ENCODE measurements at places on chromosomes 3 and 15.
A peak's percentile ranks its signal among the peaks of the same experiment; 100 is the strongest.

GRCh38 chr3:11481556-11481955 is 162.2 kb downstream of the VGLL4 start:
- DNase-seq: no peak

DNA sequence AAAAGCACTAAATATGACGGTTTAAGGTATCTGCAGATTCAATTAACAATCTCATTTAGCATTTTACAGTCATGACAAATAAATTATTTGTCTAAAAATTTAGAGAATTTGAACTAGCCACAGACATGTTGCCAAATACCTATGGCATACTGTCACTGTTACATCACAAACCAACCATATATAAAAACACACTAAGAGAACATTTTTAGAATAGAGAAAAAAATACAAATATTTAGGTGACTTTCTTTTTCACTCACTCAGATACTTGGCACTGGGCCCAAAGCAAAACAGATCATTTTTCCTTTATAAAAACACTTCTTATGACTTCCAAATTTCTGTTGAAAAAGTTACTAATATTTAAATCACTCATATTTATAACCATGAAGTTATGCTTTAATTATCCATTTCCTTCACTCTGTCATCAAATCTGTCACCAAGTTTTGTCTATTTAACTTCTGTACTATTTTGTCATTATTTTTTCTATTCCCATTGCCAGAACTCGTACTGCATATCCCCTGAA is 644.7 kb downstream of the OTOL1 start:
- no peak for DNase-seq

- no peak for DNase-seq
Observed at GRCh38 chr3:123008840-123009239, 18.7 kb downstream of the SEMA5B start.

DNA sequence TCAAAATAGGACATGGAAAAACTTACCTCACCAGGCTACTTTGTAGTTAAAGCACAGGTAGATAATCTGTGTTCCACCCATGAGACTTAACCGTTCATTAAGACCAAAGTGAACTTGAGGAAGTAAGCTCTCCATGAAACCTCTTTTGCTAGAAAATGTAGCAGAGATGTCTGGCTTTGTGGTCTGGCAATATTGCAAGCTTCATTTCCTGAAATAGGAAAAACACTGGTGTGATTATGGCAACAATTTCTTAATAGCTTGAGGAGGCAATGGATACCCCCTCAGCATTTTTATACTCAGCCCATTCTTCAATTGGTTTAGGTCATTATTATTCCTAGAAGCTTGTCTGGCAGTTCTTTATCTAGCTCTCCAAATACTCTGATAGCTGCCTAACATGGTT is 957.3 kb downstream of the IGSF11 start:
- no peak for DNase-seq

DNA sequence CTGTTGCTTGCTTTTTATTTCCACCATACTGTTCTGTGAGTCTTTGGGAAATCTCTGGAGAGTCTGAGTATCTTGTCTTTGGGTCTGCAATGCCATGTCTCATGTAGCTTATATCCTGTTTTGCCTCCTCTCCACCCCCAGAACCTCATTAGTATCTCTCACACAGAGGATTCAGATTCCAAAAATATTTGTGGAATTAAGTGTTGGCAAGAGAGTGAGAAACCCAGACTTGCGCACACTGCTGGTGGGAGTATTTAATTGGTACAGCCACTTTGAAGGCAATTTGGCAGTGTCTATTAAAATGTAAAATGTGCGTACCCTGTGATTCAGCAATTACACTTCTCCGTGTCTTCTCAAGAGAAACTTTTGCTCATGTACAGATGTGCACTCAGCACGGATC is 68.6 kb downstream of the ZNF621 start:
- no peak for DNase-seq

GRCh38 chr3:155549087-155549486 is 195.8 kb downstream of the PLCH1 start:
- no peak for DNase-seq

DNA sequence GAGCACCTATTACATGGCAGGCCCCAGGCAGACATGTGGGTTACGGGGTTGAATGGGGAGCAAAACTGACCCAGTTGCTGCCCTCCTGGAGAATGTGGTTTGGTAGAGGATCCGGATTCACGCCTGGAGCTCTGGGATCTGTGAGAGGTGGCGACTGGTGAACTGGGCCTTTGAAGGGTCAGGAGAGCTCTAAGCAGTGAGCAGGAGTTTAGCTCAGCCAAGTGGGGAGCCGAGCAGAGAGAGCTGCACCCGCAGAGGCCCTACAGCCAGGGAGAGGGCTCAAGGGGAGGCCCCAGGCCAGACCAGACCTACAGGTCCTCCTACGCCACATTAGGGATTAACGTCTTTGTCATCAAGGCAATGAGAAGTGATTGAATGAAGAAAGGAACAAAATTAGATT is 179.8 kb upstream of the TLE3 start:
- DNase-seq: no peak

- DNase-seq: no peak
Observed at GRCh38 chr3:34248352-34248751, 449.9 kb downstream of the PDCD6IP start.

GRCh38 chr3:44114142-44114541 is 127.5 kb upstream of the TOPAZ1 start:
- peak; percentile 31 for DNase-seq

GRCh38 chr15:80396096-80396495 is 8.1 kb upstream of the ARNT2 start:
- no peak for DNase-seq

DNA sequence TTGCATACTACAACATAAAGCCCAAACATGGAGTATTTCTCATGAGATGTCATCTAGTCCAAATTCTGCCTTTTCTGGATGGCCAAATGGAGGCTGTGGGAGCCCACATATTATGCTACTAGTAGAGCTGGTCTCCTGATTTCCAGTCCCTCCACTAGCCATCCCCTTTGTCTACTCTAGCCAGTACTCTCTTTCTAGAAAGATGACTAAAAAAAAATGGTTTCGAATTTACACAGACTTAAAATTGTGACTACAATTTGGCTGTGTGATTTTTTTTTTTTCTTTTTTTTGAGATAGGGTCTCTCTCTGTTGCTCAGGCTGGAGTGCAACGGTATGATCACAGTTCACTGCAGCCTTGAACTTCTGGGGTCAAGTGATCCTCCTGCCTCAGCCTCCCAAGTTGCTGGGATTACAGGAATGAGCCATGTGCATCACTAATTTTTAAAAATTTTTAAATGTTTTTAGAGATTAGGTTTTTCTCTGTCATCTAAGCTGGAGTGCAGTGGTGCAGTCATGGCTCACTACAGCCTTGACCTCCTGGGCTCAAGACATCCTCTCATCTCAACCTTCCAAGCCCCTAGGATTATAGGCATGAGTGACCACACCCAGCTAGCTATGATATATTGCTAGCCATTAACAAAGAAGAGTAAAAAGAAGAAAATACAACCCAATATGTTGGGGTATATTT is 273.9 kb downstream of the ADAMTSL3 start:
- no peak for DNase-seq

GRCh38 chr15:98324341-98324970 is 323.9 kb upstream of the IGF1R start:
- DNase-seq: no peak

DNA sequence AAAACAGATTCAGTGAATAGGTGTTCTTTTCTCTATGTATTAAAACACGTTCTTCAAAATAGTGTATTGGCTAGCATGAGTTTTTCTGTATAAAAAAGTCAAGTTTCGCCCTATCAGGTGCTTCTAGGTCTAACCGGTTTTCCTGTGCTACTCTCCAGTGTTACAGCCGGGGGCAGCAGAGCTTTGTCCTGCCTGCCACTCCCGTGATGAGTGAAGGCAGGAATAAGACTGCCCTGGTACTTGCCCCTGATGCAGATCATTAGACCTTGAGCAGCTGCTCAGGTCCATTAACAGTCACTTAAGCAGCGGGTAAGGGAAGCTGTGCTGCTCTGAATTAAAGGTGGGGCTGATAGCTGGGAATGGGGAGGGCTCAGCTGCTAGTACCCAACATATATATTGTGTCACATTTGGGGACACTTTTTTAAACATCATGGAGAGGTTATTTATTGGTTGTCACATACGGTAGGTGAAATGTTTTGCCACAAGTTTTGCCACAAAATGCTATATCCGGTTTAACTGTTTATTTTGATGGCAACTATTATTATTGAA is 1.3 kb upstream of the UNC13C start:
- no peak for DNase-seq

DNA sequence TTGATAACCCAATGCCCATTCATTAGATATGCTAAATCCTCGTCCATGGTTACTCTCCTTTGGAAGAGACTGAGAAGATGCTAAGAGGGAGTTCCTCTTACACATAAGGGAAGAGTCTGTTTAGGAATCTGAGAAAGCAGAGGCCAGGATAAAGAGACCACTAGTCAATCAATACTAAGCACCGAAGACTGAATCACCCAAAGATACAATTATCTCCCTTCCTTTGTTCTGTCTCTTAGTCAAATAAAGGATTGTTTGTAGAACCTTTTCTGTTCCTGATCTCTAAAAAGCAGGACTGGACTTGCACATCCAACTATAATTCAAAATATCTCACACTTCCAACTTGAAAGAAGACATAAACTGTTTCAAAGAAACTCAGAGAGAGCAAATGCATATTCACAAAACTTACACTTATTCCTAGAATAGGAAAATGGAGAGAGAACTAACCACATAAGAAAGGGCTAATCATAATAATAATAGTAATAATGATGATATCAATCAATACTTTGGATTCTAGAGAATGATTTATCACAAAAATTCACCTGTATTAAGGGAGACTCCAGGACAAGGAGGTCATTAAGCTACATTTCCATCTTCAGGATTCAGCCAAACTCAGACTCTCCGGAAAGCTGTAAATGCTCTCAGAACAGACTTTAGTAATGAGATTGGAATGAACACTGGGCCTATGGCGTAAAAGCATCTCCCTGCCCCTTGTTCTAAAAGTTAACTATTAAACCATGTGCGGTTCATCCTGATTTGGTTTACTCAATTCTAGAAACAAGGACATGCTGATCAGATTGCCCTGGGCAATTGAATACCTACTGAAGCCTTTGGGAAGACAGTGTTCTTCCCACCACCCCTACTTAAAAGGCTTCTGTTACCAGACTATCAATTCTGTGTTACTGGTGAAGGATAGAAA is 401.5 kb downstream of the ZBTB20 start:
- DNase-seq: no peak

GRCh38 chr3:111904376-111905241 is 45.5 kb downstream of the PHLDB2 start:
- no peak for DNase-seq

DNA sequence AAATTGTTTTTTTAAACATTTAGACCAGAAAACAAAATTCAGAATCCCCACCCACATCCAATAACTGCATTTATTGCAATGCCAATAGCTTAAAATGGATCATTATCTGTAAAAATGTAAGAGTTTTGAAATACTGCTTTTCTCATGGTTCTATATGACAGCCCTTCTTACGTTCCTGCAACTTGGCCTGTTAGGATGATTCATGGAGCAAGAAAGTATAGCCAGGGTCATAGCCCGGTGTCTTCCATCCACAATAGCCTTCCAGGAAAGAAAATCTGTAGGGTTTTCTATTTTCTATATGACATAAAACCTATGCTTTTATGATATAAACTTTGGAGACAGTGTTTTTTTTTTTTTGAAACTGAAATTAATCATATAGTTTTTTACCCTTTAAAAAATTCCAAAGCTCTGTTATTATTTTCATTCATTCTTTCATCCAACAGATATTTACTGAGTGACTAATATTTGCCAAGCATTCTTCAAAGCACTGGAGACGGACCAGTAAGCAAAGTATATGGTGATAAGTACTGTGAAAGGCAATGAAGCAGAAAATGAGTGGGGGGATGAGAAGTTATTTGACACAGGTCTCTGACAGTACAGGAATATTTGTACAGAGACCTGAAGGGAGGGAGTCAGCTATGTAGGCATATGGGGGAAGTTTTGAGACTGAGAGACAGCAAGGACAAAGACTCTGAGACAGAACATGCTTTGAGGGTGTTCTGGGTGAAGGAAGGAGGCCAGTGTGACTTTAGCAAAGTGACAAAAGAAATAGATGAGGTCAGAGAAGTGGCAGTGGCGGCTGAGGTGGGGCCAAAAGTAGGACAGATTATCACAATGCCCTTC is 29.0 kb upstream of the SLC2A2 start:
- DNase-seq: no peak

DNA sequence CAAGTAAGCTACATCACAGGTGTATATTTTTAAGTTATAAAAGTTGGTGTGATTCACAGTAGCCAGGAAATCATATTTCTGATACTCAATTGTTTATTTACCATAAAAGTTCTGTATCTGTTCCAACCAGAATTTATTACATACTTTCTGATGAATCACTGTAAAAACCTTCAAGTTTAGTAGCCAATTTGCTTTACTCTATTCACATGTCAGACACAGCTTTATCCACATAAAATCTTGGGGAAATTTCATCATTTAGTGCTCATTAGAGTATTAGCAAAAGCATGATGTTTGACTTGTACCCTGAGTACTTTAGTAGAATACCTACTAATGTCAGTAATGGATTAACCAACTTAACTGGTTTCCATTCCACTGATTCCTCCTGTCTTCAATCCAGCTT is 249.8 kb downstream of the POLQ start:
- no peak for DNase-seq

- no peak for DNase-seq
Observed at GRCh38 chr3:48416546-48416945, 13.3 kb downstream of the PLXNB1 start.

DNA sequence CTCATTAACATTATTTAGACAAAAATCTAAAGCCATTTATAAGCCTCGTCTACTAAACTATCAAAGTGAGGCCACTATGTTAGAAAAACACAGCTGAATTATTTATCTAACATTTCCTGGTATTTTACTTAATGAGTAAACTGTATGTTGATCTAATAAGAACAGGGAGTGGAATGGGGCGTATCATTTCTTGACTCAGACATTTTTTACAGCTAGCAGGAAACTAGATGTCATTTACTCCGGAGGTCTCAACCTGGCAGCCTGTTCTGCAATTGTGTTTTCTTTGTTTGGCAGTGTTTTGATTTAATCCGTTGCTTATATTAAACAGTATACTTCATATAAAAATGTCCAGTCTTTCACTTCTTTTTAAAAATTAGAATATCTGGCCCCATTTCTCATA is 79.1 kb upstream of the ABI3BP start:
- no peak for DNase-seq

DNA sequence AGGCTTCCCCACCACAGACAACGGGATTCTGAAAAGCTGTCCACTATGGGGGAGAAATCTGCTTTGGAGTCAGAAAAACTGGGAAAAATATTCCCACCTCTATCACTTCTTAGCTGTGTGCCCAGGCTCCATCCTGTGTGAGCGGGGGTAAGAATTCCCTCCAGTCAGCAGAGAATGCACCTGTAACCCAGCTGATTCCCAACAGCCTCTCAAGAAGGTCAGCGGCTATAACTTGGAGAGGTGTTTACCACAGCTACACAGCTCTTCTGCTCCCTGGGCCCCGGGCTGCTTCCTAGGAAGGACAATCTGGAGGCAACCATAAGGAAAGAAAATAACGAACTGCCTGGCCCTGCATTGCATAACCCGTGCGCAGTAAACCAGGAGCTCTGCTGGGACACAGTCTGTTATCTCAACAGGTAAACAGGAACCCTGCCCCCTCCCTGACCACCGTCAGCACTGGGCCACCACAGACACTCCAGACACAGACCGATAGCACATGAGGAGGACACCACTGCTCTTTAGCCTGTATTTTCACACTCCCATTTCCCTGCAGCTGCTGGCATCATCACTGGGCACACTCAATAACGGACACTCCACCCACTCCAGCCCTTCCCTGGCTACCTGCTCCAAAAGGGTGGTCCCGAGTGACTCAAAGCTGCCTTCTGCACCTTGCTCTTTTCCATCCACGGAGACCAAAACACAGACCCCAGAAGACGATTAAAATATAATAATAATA is 2.1 kb downstream of the RAB43 start:
- DNase-seq: no peak
